Caudate nucleus (tissue), 63 donors: ENCODE measurements at places on chromosomes 6 and 20.

DNA sequence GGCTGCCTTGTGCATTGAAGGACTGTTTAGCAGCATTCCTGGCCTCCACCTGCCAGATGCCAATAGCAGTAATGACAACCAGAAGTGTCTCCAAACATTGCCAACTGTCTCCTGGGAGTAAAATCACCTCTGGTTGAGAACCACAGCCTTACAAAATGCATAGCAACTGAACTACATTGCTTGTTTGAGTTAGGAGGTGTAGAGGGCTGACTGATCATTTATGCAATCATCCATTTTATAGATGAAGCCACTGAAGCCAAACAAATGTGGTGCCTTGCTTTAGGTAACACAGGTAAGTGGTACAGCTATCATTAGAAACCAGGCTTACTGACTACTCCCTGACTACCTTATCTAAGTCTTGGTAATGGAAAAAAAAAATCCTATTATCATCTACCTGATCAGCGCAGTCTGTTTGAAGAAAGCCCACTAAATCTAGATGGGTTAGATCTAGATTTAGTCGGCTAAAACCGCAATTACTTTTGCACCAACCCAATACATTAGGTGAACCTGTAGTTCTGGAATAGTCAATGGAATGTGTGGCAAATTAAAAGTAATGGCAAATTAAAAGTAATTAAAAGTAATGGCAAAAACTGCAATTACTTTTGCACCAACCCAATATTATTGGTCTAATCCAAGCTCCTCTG lies 47.7 kb upstream of the F13A1 start:
- no peak for DNase-seq

- DNase-seq = no peak
Measured at GRCh38 chr6:166728884-166729530, 102.0 kb upstream of the RPS6KA2 start.

DNA sequence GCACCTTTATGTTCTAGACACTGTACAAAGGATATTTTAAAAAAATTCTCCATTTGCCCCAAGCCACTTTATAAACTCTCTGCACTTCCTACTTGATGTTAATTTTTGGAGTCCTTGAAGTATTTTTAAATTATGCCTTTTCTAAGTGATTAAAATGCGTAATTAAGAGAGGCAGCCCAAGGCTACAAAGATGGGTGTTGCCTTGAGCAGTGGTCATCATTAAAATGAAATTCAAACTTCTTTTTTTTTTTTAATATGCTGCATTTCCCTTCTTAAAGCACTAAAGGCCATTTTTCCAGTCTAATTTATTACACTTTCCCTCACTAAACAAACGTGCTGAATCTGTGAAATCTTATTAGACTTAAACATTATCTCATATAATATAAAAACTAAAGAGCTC lies 102.4 kb downstream of the IMPG1 start:
- no peak for DNase-seq

DNA sequence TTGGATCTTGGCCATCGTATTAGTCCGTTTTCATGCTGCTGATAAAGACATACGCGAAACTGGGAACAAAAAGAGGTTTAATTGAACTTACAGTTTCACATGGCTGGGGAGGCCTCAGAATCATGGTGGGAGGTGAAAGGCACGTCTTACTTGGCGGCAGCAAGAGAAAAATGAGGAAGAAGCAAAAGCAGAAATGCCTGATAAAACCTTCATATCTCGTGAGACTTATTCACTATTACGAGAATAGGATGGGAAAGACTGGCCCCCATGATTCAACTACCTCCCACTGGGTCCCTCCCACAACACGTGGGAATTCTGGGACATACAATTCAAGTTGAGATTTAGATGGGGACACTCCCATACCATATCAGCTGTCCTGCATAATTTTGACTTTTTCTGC lies 20.1 kb upstream of the REPS1 start:
- no peak for DNase-seq

DNA sequence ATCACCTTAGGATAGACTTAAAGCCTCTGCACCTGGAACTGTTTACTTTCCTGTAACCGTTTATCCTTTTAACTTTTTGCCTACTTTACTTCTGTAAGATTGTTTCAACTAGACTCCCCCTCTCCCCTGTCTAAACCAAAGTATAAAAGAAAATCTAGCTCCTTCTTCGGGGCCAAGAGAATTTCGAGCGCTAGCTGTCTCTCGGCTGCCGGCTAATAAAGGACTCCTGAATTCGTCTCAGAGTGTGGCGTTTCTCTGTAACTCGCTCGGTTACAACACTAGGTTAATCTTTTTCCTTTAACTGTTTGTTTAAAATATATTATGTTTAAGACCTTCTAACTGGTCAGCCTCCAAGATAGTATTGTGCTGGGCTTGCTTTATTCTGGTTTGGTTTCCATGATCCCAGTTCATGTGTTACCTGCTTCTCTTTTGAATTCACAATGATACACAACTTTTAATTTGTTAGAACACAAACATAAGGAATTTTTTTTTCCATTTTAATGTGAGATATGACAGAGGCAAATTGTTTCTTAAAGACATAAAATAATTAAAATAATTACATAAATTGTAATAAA lies 8.7 kb upstream of the NQO2 start:
- no peak for DNase-seq

DNA sequence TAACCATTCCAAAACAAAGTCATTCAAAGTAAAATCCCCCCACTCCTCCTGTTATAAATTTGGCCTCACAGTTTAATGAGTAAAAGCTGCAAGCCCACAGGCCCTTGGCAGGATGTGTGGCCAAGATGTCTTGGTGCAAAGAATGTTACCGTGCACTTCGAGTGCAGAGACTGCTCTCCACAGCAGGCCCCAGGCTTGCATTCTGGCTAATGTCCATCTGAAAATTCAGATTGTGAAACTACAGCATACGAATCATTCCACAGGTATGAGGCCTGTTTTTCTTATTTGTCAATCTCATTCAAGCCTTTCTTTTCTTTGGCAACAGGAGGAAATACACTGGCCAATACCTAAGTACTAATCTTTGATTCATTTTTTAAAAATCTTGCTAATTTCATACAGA lies 7.1 kb downstream of the RPS6KA2 start:
- DNase-seq = no peak
